ENCODE measurements at places on chromosomes 12 and 14.

DNA sequence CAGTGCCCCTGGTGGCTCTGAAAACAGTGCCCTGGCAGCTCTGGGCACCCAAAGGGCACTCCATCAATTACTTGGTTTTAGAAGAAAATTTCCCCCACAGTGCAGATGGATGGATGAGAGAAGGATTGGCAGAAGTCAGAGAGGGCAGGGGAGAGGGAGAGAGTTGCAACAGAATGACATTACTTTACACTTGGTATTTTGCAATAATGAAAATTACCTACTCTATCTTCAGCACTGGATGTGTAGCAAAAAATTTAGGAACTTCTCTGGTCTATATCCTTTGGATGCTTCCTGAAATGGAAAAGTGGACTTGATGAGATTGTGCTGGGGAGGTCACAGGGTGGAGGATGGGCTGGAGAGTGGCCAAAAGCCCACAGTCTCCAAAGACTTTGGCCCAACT, 193.2 kb downstream of the CHST11 start:
- DNase-seq: no peak

GRCh38 chr12:114938487-114939210, 254.7 kb upstream of the TBX3 start:
- no peak for DNase-seq

GRCh38 chr12:39935839-39936238, 170.0 kb downstream of the SLC2A13 start:
- no peak for DNase-seq

DNA sequence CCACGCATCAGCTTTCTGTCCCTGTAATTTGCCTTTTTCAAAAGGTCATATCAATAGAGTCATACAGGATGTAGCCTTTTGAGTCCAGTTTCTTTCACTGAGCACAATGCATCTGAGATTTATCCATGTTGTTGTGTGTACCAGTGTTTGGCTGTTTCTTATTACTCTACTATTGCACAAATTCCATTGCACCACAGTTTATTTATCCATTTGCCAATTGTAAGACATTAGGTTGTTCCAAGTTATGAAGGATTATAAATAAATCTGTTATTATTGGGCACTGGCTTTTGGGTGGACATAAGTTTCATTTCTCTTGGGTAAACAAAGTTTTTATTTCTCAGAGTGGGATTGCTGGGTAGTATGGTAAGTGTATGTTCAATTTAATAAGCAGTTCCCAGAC, 68.3 kb upstream of the TBPL2 start:
- DNase-seq: peak; percentile 34

DNA sequence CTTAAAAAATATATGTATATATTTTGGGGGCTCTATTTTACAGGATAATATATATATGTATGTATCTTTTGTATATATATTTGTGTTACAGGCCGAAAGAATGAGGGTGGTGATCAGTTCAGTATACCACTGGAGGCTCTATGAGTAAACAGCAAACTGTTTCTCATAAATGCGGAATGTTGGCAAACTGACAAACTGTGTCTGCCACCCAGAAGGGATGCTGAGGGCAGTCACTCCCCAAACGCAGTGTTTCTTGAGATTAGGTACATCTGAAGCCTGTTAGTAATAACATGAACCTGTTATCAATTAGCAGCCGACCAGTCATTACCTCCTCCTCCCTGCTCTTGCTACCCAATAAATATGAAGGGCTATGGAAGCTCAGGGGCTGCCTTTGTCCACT, 20.8 kb downstream of the TNFAIP2 start:
- peak; percentile 87 for DNase-seq

- peak; percentile 100 for DNase-seq
Measured at GRCh38 chr12:6336079-6336888, 5.6 kb downstream of the TNFRSF1A start.

GRCh38 chr12:12305568-12306300, 38.9 kb upstream of the LRP6 start:
- DNase-seq: no peak

- DNase-seq: no peak
Measured at GRCh38 chr12:102735104-102735503, 181.9 kb downstream of the PAH start.

DNA sequence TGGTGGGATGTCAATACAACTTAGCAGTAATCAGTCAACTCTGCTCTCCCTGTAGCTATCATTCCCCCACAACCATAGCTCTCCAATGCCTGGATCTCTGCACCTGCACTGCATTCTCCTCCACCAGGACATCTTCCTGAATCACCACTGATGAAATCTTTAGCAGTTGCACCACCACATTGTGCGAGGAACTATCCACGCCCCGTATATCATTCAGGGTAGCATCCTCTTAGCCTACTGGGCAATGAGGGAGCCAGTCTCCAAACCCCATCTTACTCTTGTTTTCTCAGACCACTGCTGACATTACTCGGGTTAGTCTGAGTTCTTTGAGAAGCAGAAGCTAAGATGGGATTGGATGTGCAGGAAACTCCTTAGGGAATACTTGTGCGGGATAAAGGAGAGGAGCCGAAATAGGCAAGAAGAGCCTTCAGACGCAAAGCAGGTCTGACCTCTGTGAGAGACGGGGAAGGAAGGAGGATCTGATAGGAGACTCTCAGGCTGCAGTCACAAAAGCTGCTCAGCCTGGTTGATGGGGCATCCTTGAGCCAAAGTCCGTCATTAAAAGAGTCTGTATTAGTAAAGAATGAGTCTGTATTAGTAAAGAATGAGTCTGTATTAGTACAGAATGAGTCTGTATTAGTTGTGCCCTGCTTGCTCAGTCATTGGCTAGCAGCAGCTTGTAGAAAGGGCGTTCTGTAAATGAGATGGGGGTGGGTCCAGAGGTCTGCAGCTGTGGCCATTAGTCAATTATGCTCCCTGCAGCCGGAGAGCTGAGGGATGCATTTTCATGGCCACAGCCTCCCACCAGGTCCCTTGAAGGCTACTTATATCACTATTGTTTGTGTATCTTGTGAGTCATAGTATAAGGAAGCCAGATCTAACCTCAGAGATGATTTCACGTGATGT, 49.6 kb upstream of the RASSF3 start:
- DNase-seq: peak; percentile 93

DNA sequence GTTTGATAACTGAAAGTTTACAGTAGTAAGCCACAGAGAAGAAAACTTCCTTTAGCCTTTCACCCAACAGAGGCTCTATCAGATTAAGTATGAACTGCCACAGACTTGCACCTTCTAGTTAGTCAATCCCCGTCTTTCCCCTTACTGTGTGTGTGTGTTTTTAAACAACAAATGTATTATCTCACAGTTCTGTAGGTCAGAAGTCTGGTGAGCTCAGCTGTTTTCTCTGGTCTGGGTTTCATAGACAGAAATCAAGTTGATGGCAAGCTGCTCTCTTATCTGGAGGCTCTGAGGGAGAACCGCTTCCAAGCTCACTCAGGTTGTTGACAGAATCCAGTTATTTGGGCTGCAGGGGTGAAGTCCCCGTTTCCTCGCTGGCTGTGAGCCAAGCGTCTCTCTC, 320.5 kb downstream of the PRKD1 start:
- no peak for DNase-seq

DNA sequence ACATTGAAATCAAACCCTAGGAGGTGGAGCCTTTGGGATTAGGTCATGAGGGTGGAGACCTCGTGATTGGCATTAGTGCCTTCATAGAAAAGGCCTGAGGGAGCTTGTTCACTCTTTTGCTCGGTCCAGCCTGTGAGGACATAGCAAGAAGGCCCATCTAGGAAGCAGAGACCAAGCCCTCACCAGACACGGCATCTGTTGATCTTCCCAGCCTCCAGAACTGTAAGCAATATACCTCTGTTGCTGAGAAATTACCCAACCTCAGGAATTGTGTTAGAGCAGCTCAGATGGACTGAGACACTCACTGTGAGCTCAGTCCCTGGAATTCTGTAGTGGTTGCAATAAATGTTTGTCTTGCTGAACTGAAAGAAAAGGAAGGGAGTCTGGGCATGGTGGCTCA, 116.2 kb upstream of the MAP1LC3B2 start:
- DNase-seq: peak; percentile 75

DNA sequence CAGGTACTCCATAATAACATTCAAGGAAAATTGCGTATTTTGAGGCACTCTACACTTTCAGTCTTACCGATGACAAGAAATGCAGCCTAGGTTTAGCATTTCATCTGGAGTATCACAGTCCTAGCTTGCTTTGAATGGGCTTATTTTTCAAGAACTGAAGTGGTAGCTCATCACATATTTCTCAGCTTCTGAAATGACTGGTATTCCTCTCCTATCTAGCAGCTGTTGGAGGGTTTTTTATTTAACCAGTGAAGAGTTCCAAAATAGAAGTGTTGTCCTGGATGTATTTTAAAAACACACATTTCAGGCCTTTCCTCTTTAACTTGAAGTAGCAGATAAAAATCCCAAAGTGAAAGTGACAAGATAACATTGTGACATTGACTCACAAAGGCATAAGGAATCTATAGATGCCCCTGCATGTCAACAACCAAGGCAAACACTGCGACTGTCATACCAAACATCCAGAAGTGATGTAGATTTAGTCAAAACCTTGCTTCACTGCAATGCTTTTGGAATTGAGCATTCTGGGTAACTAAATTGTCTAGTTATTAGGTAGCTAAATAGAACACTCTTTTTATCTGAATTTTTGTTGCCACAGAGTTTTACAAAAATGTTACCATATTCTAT, 182.2 kb upstream of the FBXO33 start:
- no peak for DNase-seq

DNA sequence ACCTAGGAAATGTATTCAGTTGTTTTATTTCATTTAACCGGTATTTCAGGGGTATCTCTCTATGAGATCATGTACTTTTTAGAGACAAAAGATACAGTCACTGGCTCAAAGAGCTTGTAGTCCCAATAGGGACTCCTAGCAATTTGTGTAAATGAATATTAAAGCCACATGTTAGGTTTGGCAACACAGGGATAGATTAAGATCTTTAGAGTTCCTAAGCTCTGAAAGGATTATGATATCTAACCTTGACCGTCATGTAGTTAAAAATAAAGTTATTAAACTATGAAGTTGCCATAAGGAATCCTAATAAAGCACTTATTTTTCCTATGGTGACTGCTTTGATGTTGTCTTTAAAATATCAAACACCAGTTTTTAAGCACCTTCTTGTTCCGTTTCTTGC, 100.4 kb upstream of the FGD4 start:
- peak; percentile 68 for DNase-seq

- no peak for DNase-seq
Measured at GRCh38 chr12:117563706-117564105, 202.3 kb upstream of the NOS1 start.

- DNase-seq: no peak
Measured at GRCh38 chr12:88334271-88334670, 192.2 kb downstream of the TMTC3 start.

DNA sequence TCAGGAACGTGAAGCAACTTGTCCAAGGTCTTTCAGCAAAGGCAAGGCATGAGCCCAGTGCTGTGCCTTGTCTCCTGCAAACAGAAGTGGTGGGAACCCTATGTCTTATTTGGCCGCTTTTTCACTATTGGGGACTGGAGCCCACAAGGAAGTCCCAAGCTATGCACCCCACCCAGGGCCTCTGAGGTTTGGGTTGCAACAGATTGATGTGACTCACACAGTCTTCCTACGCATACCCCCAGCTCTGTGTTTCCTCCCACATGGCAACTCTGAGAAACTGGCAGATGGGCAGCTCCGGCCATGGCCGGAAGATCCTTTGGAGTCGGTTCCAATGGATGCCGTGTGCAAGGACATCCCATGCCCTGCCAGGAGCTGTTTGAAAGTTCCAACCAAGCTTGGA, 28.3 kb upstream of the CMKLR1 start:
- DNase-seq: peak; percentile 67

DNA sequence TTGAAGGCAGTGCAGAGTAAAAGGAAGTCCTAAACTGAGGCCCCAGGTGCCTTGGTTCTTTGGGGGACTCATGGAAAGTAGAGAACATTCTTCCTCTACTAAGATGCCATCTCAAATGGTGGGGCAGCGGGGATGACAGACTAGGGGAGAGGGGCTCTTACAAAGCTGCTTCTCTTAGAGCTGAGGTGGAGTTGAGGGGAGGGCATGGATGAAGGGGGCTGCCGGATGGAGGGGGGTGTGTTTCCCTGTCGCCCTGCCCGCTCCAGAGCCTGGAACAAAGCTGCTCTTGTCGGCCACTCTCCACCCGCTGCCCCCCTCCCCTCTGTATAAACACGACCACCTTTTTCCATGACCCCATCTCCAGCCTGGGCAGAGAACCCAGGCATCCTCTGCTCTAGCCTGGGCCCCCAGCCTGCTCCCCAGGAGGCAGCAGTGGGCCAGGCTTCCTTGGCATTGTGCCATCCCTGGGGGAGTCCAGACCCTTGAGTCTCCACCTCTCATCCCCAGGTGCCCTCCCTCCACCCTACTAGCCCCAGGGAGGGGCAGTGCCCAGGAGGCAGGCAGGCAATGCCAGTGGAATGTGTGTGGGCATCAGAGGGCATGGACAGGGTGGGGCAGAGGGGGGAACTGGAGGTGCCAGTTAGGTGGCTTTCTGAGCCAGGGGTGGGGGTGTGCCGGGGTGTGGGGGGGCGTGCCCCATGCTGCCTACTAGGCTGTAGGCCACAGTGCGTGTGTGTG, 1.7 kb downstream of the RARG start:
- DNase-seq: no peak

GRCh38 chr12:80226576-80226975, 127.2 kb downstream of the OTOGL start:
- DNase-seq: peak; percentile 40

GRCh38 chr14:44914849-44915248, 46.9 kb downstream of the KLHL28 start:
- DNase-seq: peak; percentile 34

GRCh38 chr12:48978291-48978740, at the start of gene WNT1:
Gene WNT1, plus strand, starts transcription at chr12:48978322. Its CDS starts 329 bp downstream, at chr12:48978651.
- no peak for DNase-seq

GRCh38 chr12:103881261-103881660, 40.2 kb upstream of the NT5DC3 start:
- no peak for DNase-seq
